K562 (cell line): ENCODE measurements at places on chromosomes 3 and 15. TPM values are rescaled to one million over a fixed set of nuclear protein-coding genes. Genes with fewer than 3 reads are reported as not detected.

The CCK gene
- polyA plus RNA-seq, result not detected in 2 replicates

The ZNF860 gene
- not detected in 2 replicates for polyA plus RNA-seq

The HES1 gene
- polyA plus RNA-seq, result 23.1 and 32.2 TPM in 2 replicates

The ACAN gene
- polyA plus RNA-seq, result not detected in 2 replicates

The CNOT10 gene
- polyA plus RNA-seq, result 74.3 and 101 TPM in 2 replicates

The CHST13 gene
- polyA plus RNA-seq, result not detected in 2 replicates

The EAF2 gene
- 5.4 and 6.8 TPM in 2 replicates for polyA plus RNA-seq

The GOLGA6L6 gene
- not detected in 2 replicates for polyA plus RNA-seq

The RBP2 gene
- not detected in 2 replicates for polyA plus RNA-seq

The HESX1 gene
- 0.90 and 1.2 TPM in 2 replicates for polyA plus RNA-seq

The GOLGA6L22 gene
- not detected in 2 replicates for polyA plus RNA-seq

The GMPS gene
- 95.9 and 106 TPM in 2 replicates for polyA plus RNA-seq

The USP50 gene
- polyA plus RNA-seq, result not detected in 2 replicates

The CKMT1A gene
- 7.7 and 9.7 TPM in 2 replicates for polyA plus RNA-seq

The LRTM1 gene
- not detected in 2 replicates for polyA plus RNA-seq

The DUOX1 gene
- not detected in 2 replicates for polyA plus RNA-seq

The CCDC13 gene
- polyA plus RNA-seq, result 0.48 and 0.89 TPM in 2 replicates

The ASB14 gene
- not detected in 2 replicates for polyA plus RNA-seq
